Smooth muscle cell of the brain vasculature (primary cell): ENCODE measurements at places on chromosomes 12 and 14.

GRCh38 chr12:11227373-11227772 lies 40.6 kb upstream of the TAS2R42 start:
- no peak for DNase-seq

- no peak for DNase-seq
Measured at GRCh38 chr14:99066378-99066777, 205.6 kb downstream of the BCL11B start.

DNA sequence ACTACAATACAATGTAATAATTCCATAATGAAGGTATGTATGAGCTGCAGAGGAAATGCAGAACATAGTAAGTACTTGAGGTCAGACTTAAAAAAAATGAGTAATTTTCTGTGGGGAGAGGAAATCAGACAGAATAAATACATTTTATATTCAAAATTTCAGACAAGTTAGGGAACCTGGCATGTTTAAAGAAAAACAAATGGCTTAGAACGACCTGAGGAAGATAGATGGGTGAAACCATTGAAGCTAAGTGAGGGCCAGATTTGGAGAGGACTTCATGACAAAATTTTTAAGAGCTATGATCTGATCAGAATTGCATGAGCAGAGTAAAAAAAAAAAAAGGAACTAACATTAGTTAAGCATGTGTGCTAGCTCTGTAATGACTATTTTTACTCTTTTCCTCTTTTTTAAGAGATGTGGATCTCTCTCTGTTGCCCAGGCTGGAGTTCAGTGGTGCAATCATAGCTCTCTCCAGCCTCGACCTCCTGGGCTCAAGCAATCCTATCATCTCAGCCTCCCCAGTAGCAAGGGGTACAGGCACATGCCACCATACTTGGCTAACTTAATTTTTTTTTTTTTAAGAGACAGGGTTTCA lies 157.6 kb upstream of the PDE3A start:
- DNase-seq: no peak

DNA sequence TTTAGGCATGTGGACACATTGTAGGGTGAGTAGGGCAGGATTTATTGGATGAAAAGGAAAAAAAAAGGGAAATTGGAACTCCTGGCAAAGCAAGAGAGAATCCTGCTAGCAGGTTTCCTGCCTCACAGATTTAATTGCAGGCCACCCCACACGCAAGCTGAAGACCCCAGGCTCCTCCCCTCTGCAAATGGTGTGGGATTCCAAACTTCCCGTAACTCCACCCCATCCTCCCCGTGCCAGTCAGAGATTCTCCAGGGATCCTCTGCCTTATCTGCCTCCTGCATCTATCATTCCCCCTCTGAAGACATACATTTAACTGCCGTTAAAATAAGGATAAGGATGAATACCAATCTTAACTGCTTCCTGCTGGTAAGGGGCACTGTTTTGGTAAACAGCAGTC lies 249.8 kb upstream of the GARIN2 start:
- no peak for DNase-seq

GRCh38 chr12:119412811-119413794 lies 78.6 kb downstream of the CCDC60 start:
- peak; percentile 23 for DNase-seq

DNA sequence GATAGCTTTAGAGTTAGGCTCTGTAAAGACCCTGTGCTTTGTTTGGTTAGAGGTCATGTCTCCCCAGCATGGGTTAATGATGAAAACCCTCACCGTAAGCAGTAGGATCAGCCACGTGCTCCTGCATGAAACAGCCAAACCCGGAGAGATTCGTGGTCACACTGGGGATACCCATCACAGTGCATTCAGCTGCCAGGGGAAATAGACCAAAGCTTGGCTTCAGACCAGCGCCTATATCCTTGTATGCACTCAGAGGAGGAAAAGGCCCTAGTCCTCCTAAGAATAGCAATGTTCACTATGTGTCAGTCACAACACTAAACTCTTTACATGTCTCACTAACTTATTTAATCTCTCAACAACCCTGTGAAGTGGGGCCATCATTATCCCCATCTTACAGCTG lies 16.3 kb downstream of the SPX start:
- DNase-seq: no peak

DNA sequence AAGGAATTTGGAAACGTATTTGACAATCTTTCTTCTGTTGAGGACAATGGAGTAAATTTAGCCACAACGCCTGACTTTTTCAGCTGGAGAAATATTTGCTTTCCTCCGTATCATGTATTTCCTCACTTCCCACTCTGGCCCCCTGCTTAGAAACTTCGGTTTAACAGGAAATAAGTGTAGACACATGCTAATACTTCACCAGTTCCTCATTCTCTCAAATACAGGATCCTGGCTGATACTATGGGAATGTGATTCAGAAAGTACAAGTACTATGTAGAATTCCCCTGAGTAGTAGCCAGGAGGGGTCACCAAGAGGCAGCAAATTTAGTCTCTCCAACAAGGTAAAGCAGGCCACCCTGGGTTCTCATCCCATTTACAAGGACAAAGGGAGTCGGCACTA lies 58.0 kb downstream of the FAR2 start:
- DNase-seq: peak; percentile 33

DNA sequence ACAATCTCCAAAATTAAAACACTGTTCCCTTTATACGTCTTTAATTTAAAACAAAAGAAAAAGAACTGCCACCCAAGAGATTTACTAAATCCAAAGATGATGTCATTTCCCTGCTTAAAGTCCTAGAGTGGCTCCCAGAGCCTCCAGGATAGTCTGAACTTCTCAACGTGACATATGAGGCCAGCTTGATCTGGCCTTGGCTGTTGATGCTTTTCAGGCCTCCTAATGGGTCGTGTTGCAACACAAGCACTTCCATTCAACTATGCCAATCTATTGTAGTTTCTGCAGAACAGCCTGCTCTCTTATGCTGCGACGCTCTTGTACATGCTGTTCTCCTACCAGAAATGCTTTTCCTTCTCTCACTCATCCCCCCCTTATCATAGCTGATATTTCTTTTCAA lies 35.7 kb downstream of the LGR5 start:
- no peak for DNase-seq

- DNase-seq: no peak
Measured at GRCh38 chr12:54429014-54429471, 10.0 kb upstream of the ITGA5 start.

- no peak for DNase-seq
Measured at GRCh38 chr12:86081843-86082242, 174.3 kb downstream of the MGAT4C start.

GRCh38 chr12:107607464-107608392 lies 77.9 kb upstream of the PWP1 start:
- peak; percentile 65 for DNase-seq

GRCh38 chr12:51593539-51593938 lies 2.5 kb downstream of the SCN8A start:
- peak; percentile 36 for DNase-seq

DNA sequence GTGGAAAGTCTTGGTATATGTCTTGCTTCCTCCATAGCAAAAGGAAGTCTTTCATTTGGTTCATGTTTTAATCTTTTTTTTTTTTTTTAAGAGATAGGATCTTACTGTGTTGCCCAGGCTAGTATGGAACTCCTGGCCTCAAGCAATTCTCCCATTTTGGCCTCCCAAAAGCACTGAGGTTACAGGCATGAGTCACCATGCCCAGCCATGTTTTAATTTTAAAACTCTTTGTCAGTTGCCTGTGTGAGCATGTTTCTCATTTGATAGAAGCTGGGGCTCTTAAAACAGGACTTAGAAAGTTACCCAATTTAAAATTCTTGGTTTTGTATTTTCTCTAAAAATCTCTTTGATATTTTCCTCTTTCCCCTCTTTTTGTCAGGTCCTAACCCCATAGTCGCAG lies 45.0 kb upstream of the REP15 start:
- no peak for DNase-seq

- no peak for DNase-seq
Measured at GRCh38 chr12:45256721-45257120, 40.8 kb downstream of the ANO6 start.

- DNase-seq: no peak
Measured at GRCh38 chr14:71399057-71399487, 491.8 kb downstream of the PCNX1 start.

GRCh38 chr12:120376934-120377572 lies 8.1 kb upstream of the MSI1 start:
- DNase-seq: no peak

DNA sequence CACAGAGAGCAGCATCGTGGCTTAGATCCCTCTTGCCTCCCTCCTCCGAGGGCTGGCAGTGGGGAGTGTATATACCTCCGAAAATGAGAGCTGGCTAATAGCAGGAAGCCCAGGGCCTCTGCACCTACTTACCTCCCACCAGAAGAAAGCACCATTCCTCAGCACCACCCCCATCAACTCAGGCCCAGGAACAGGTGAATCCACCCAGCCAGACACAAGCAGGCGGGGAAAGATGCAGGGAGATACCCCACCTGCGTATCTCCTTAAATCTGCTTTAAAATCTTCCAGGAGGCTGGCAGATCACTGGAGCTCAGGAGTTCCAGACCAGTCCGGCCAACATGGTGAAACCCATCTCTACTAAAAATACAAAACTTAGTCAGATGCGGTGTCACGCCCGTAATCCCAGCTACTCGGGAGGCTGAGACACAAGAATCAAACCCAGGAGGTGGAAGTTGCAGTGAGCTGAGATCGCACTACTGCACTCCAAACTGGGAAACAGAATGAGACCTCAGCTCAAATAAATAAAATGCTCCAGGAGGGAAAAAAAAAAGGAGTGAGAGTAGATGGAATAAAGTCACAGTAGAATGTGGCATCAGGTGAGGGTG lies 93.5 kb downstream of the SINHCAF start:
- no peak for DNase-seq

GRCh38 chr12:124531281-124531745 lies 36.1 kb downstream of the NCOR2 start:
- DNase-seq: no peak

- DNase-seq: peak; percentile 67
Measured at GRCh38 chr12:95083938-95084337, 10.5 kb upstream of the NR2C1 start.

- no peak for DNase-seq
Measured at GRCh38 chr12:120843472-120843871, 60.7 kb downstream of the SPPL3 start.

- DNase-seq: no peak
Measured at GRCh38 chr12:51517800-51518199, 73.2 kb upstream of the SCN8A start.

DNA sequence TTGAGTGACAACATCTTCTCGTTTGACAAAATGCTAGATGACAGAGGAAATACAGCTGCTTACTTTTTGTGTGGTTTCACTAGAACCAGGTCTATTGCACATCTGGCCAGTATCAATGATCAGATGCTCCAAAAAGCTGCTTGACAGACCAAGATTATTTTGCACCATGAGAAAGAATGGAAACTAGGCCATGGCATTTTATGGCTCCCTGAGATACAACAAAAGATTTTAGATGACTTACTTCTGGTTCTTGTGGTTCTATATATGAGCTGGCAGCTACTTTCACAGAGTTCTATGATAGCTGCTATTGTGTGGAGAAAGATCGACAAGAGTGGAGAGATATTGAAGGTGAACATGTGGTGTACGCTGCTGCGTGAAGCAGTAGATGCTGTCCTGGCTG lies 25.9 kb upstream of the PPFIBP1 start:
- no peak for DNase-seq

DNA sequence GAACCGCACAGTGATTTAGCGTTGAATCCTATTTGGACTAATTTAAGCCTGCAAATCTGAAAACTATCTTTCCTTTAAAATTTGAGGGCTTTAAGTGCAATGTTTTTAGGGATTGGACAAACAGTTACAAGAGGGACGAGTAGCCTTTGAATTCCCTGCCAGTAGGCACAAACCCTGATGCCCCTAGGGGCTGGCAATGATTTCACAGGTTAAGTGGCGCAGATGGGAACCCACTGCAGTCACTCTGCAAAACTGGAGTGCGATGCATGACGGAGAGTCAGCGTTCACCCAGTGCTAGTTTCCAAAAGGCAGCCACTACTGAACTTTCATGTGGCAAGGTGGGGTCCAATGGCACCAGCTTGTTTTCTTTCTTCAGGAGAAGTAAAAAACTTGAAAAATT lies 99.4 kb upstream of the FRMD6 start:
- no peak for DNase-seq

DNA sequence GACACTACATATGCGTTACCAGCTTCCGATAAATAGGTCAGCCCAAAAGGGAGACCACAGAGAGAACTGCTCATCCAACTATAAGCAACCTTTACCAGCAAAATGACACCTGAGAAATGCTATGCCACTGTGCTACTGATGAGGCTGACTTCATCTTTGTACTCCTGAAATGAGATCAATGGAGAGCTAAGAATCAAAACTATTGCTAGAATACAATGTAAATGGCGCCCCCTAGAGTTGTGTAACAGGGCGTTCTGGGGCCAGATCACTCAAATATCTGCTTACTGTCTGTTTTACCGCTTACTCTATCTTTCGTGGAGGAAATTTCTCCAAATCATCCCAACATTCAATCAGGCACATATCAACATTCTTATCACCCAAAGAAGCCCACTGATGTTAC lies 4.6 kb downstream of the ZNF384 start:
- no peak for DNase-seq

GRCh38 chr12:31260840-31261239 lies 65.1 kb downstream of the SINHCAF start:
- no peak for DNase-seq

DNA sequence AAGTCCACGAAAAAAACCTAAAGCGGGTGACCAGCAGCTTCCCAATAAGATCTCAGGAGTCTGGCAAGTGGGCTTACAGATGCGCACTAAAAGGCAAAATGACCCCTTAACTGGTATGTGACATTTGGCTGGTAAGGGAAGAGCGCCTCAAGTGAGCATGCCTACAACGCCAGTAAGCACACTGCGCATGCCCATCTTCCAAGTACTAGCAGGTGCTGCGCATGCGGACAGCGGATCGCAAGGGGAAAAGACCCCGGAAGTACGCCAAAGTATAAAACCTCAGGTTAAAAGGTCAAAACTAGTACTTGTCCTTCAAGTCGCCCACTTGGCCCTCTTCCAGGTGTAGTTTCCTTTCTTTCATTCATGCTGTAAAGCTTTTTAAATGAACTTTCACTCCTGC lies 518.5 kb upstream of the MDGA2 start:
- no peak for DNase-seq

DNA sequence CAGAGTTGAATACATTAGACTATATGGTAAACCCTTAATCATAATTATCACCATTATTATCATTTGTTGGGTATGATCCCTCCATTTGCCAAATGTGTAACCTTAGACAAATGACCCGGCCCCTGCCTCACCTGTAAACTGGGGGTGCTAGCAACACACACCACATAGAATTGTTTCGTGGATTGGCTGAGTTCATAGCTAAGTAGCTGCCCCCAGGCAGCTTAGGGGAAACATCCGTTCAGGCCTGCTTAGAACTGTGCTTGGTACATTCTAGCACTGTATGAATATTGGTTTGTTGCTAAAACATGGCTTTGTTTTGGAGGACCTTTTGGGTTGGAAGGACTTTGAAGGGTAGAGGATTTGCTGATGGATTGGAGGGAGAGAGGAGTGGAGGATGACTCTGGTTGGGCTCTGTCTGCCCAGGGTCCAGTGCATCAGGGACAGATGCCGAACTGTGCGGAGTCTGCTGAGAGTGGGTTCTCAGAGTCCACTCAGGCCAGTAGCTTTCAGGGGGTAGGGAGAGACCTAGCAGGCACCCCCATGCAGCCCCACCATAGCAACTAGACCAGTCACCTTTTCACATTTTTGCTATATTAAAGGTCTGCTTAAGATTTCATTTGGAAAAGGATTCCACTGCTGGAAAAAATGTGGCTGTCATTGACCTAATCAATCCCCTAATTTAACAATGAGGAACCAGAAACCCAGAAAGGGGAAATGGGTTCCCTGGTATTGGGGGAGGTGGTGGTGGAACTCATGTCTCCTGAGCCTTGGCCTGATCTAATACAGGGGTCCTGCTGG lies 2.2 kb downstream of the RIN3 start:
- no peak for DNase-seq
